ENCODE measurements at places on chromosomes 7 and 10. TPM values are rescaled to one million over a fixed set of nuclear protein-coding genes. Genes with fewer than 3 reads are reported as not detected.

- no peak overlapping the region for H3K4me3 ChIP-seq
- H3K4me1 ChIP-seq, result peaks cover 6% of the 10 kb centered on the region
- no peaks in the 10 kb centered on the region for H3K36me3 ChIP-seq
- peaks cover 44% of the 10 kb centered on the region for H3K27me3 ChIP-seq
- H3K27ac ChIP-seq, result no peak overlapping the region
- no peak for DNase-seq
Observed at GRCh38 chr10:131694781-131695495, 205.9 kb upstream of the PPP2R2D start.

- no peaks in the 10 kb centered on the region for H3K4me1 ChIP-seq
- no peak for DNase-seq
- no peaks in the 10 kb centered on the region for H3K36me3 ChIP-seq
Observed at GRCh38 chr10:130764651-130765050, 546.9 kb downstream of the TCERG1L start.

GRCh38 chr10:70780772-70781171 is 4.4 kb downstream of the TBATA start:
- no peak overlapping the region for H3K27ac ChIP-seq
- no peaks in the 10 kb centered on the region for H3K36me3 ChIP-seq
- H3K4me1 ChIP-seq, result no peaks in the 10 kb centered on the region
- no peak overlapping the region for H3K4me3 ChIP-seq
- H3K27me3 ChIP-seq, result no peaks in the 10 kb centered on the region

DNA sequence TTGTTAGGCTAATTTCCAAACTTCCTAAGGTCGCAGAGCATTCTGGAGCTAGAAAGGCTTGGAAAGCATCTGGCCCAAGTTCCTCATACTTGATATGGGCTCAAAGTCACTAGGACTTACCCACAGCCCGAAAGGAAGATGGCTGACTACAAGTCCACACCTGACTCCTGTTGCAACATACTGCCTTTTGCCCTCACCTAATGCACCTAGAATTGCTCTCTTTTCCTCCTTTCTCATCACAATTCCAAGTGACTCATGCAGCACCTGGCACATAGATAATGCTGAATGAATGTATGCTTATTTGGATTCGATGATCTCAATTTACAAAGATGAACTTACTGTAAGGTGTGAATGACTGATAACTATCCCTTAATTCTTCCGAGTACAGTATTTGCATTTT is 131.5 kb downstream of the SORBS1 start:
- no peak for DNase-seq
- no peak overlapping the region for H3K4me3 ChIP-seq
- H3K27me3 ChIP-seq, result no peaks in the 10 kb centered on the region
- H3K27ac ChIP-seq, result no peak overlapping the region
- H3K4me1 ChIP-seq, result peaks cover 12% of the 10 kb centered on the region

DNA sequence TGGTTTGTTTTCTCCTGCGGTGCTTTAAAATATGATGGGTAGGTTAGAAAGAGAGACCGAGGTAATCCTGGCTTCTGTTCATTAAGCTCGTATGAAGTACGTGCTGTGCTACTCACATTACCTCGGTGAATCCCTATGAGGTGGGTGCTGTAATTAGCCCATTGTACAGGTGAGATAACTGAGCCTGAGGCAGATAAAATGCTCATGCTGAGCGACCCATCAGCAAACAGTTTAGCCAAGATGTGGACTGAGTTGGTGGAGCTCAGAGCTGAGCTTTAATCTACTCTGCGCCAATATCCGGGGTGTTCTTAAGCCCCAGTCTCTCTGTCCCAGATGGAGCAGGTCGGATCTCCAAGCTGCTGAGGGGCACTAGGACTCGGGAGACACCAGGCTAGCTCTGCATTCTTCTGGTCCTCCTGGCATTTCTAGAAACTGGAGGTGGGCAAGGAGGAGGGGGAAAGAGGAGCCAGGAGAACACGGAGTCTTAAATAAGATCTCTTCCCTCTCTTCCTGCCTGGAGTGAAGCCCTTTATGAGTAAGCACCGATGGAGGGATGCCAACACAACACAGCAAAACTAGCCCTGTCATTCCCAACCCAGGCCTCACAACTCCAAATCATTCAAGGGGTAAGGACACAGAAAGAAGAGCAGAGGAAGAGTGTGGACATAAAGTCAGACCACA is 458.5 kb downstream of the KCNMA1 start:
- no peak overlapping the region for H3K27ac ChIP-seq
- no peaks in the 10 kb centered on the region for H3K27me3 ChIP-seq
- no peaks in the 10 kb centered on the region for H3K36me3 ChIP-seq
- peaks cover 4% of the 10 kb centered on the region for H3K4me1 ChIP-seq

DNA sequence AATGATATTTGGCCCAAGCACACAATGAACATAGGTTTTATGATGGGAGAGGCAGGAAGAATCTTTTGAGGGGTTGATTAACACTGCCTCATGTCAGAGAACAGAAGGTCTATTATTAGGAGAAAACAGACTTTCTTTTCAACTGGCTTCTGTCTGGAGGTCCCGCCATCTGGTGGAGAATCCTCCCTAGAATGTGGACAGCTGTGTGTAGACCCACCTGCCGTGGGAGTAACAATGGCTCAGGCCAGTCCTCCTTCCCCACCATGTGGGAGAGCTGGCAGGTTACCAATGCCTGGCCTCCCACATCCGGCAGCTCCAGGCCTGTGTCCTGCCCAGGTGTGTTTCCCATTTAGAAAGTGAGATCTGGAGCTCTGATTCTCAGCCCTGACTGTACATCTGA is 70.4 kb upstream of the AOAH start:
- DNase-seq, result no peak
- no peaks in the 10 kb centered on the region for H3K36me3 ChIP-seq
- H3K27me3 ChIP-seq, result no peaks in the 10 kb centered on the region
- no peak overlapping the region for H3K4me3 ChIP-seq

DNA sequence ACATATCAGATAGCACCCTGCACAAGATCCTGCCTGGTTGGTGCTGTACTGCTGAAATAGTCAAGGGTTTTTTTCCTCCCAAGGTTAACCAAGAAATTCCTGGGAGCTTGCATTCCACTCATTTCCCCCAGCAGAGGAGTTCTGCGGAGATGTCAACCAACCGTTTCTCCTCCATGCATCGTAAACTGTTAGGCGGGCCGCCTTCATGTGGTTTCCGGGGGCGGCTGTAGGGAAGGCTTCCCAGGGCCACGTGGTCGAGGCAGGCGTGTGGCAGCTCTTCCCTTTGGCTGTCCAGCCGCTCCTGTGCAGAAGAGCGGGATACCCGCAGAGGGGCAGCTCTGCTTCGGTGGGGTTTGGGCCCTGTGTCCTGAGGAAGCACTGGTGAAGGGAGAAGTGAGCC is 113.7 kb downstream of the RGS10 start:
- no peak overlapping the region for H3K27ac ChIP-seq
- DNase-seq, result no peak
- peaks cover 4% of the 10 kb centered on the region for H3K36me3 ChIP-seq
- H3K4me3 ChIP-seq, result no peak overlapping the region
- H3K27me3 ChIP-seq, result no peaks in the 10 kb centered on the region

- no peaks in the 10 kb centered on the region for H3K36me3 ChIP-seq
- DNase-seq, result no peak
- peaks cover 8% of the 10 kb centered on the region for H3K27me3 ChIP-seq
- H3K4me3 ChIP-seq, result no peak overlapping the region
- H3K27ac ChIP-seq, result no peak overlapping the region
Observed at GRCh38 chr10:129416956-129417765, 49.9 kb upstream of the MGMT start.

DNA sequence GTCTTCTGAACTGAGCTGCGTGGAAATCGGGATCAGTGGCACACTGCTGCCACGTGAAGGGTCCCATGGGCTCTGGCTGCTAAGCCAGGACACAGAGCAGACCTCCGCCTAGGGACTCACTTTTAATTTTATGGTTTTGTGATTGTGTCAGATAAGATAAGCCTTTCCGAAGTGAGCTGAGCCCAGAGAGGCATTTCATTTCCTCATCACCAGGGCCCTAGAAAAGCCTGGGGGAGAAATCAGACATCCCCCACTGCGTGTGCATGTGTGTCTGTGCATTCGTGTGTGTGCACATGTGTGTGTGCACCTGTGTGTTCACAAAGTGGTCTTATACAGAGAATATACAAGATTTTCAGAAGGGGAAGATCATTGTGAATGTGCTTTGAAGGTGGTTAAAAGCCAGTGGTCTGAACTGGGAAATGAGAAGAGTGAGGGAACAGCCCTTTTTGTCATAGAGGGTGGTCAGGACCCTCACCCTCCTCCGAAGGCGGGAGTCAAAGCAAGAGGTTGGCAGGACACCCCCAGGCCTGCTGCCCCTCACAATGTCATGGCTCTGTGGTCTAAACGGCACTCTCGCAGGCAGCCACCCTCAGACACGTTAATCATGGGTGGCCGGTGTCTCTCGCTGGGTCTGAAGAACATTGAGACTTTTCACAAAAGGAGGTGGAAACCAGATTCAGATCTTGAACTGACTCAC is 176.1 kb upstream of the PFKP start:
- no peak overlapping the region for H3K4me3 ChIP-seq
- DNase-seq, result no peak
- no peaks in the 10 kb centered on the region for H3K36me3 ChIP-seq
- peaks cover 1% of the 10 kb centered on the region for H3K4me1 ChIP-seq
- H3K27me3 ChIP-seq, result peaks cover 76% of the 10 kb centered on the region
- no peak overlapping the region for H3K27ac ChIP-seq

DNA sequence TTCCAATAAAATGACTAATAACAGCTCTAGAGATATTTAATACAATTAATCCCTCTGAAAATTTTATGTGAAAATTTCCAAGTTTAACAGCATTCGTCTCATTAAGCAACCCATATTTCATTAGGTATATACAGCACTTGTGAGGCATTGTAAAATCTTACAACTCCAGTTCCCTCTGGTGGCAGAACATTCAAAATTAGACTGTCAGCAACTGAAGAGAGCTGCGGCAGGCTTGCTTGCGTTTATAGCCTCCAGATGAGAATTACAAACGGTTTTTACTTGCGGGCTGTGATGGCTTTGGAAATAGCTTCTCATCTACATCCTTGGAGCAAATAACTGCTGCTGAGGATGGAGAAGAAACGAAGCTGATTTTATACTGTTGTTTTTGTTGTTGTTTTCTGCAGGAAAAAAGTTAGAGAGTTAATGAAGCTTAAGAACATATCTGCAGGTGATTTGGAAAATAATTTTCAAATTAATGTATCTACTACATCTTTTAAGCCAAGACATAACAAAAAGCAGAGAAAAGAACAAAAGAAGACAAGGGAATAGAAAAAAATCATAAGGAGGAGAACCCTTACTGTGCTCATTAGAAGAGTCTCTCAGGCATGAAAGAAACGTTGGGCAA is 171.3 kb downstream of the MAGI2 start:
- H3K4me3 ChIP-seq, result peak overlapping the region; percentile 13
- H3K36me3 ChIP-seq, result peaks cover 2% of the 10 kb centered on the region
- no peak for DNase-seq

DNA sequence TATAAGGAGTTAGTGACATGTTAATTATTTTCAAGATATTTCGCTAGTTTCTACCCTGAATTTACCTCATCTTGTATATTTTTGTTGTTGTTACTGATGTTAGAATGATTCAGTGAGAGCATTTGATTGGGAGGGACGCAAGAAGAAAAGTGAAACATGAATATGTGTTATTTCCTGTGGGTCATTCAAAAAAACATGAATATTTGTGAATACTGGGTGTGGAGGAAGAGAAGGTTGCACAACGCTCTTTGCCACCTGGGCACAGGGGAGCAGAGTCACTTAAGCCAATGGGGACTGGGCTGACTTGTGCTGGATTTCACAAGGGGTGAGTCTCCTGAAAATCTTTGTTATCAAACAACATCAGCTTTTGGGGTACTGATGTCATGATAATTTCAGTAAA is 39.5 kb downstream of the AGK start:
- H3K4me1 ChIP-seq, result peaks cover 4% of the 10 kb centered on the region
- H3K27me3 ChIP-seq, result no peaks in the 10 kb centered on the region
- H3K36me3 ChIP-seq, result peaks cover 24% of the 10 kb centered on the region
- H3K4me3 ChIP-seq, result no peak overlapping the region
- no peak overlapping the region for H3K27ac ChIP-seq

- peak overlapping the region; percentile 28 for H3K27ac ChIP-seq
- DNase-seq, result no peak
- peaks cover 18% of the 10 kb centered on the region for H3K4me1 ChIP-seq
- no peaks in the 10 kb centered on the region for H3K27me3 ChIP-seq
- H3K36me3 ChIP-seq, result no peaks in the 10 kb centered on the region
Observed at GRCh38 chr7:95861041-95861440, 88.7 kb downstream of the DYNC1I1 start.

DNA sequence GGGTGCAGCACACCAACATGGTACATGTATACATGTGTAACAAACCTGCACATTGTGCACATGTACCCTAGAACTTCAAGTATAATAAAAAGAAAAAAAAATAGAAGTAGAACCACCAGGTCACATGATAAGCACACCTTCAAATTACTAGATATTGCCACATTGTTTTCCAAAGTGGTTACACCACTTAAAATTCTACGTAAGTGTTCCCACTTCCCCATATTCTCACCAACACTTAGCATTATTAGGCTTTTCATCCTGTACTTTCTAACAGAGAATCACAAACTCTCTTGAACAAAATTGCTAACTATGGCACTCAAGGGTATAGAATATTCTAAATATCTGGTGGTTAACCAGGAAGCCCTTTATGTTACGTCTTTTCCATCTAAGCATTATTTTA is 22.6 kb downstream of the SH3PXD2A start:
- no peaks in the 10 kb centered on the region for H3K27me3 ChIP-seq
- no peak for DNase-seq
- H3K4me3 ChIP-seq, result no peak overlapping the region
- H3K36me3 ChIP-seq, result no peaks in the 10 kb centered on the region

DNA sequence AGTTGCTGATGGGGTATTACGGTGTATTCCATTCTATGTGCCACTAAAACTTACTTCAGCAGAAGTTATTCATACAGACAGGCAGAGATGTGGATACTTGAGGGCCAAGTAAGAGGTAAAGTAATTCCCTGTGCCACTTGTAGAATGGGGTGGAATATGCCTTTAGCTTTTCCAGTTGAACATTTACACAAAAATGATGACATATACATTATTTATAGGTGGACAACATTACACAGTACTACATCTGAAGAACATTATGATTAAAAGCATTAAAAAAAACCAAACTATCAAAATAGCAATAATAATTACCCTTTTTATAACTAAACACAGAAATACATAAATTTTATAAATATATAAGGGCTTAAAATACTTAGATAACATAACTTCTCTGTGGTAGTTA is 3.5 kb upstream of the SEMA3E start:
- DNase-seq, result no peak
- no peak overlapping the region for H3K27ac ChIP-seq
- no peaks in the 10 kb centered on the region for H3K27me3 ChIP-seq
- peaks cover 14% of the 10 kb centered on the region for H3K4me1 ChIP-seq
- no peak overlapping the region for H3K4me3 ChIP-seq
- no peaks in the 10 kb centered on the region for H3K36me3 ChIP-seq

DNA sequence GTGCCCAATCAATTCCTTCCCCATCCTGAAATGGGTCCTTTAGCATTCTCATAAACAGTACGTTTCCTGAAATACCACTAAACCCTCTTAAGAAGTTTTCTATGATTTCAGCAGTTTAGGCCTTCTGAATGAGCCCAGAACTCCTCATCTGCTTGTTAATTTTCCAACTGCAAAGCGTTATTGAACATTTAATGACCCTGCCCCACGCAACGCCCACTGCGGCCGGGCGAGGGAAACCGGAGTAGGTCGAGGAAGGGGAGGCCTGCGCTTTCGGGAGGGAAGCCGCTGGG is 608 bp upstream of the UBN2 start:
- no peak for DNase-seq
- H3K36me3 ChIP-seq, result peaks cover 3% of the 10 kb centered on the region
- peak overlapping the region; percentile 100 for H3K27ac ChIP-seq
- H3K4me1 ChIP-seq, result peaks cover 20% of the 10 kb centered on the region
- no peaks in the 10 kb centered on the region for H3K27me3 ChIP-seq

BICC1 gene
- total RNA-seq, result 9.3 TPM

IFT22 gene
- 34.9 TPM for total RNA-seq

SH2D4B gene
- total RNA-seq, result 0.27 TPM

GPR15LG gene
- not detected for total RNA-seq

SCIN gene
- 3.9 TPM for total RNA-seq

CFTR gene
- total RNA-seq, result 0.91 TPM

HOGA1 gene
- total RNA-seq, result 0.50 TPM

CYP3A4 gene
- total RNA-seq, result not detected

GPC2 gene
- total RNA-seq, result 49.8 TPM

PIK3CG gene
- 0.09 TPM for total RNA-seq

All from mesothelial cell of epicardium (in vitro differentiated cells).